ENCODE measurements at places on chromosomes 3 and 15.

DNA sequence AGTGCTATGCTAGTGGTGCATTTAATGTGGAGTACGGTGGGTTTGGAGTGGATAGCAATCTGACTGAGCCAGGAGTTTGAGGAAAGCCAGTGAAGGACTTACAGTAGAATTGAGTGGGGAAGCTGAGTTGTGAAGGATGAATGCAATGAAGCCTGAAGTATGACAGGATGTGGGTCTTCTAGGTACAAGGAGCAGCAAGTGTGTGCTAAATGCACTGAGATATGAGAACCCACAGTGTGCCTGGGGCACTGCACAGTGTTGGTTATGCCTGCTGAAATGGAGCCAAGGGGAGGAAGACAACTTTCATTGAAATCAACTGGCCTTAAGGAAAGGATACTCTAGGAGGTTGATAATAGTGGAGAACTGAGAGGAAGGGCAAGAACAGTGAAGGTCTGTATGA, 105.5 kb upstream of the MRPL3 start:
- DNase-seq = no peak

DNA sequence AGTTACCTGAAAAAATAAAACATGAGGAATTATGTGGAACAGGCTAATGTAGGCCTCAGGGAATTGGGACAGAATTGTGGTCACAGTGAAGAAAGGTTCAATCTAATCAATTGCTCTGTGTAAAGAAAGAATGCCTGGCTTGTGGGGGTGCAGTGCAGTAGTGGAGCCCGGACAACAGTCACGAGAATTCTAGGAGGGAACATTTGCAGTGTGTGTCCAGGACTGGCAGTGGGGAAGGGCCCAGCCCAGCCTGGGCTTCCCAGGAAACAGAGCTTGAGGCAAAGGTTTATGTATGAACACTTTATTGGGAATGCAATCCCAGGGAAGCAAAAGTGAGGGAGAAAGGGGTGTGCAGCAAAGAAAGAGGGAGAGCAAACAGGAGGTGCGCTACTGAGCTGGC, 29.2 kb upstream of the CTDSPL start:
- no peak for DNase-seq

- DNase-seq = no peak
These were observed 53.2 kb upstream of the MCF2L2 start for GRCh38 chr3:183481582-183481981.

DNA sequence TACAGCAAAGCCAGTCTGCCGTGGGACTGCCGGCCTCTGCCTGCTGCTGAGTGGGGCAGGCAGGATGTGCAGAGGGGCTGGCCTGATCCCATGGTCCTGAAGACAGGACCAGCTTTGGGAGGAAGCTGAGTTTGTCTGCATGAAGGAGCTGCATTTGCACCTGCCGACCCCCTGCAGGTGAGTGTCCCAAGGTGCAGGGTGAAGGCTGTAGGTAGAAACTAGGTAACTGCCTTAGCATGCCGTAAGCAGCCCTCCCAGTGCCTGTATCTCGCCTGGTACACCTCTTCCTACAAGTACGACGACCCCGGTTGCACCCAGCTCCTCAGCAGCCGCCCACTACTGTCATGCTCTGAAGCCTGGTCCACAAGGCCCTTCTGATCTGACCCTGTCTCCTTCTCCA, 34.9 kb downstream of the AMOTL2 start:
- peak; percentile 12 for DNase-seq

- DNase-seq = peak; percentile 81
These were observed 9.8 kb downstream of the RAB27A start for GRCh38 chr15:55279746-55280351.

GRCh38 chr3:170267793-170268192, 45.6 kb downstream of the PRKCI start:
- no peak for DNase-seq

- no peak for DNase-seq
These were observed 68.7 kb upstream of the ADPGK start for GRCh38 chr15:72852273-72852672.

DNA sequence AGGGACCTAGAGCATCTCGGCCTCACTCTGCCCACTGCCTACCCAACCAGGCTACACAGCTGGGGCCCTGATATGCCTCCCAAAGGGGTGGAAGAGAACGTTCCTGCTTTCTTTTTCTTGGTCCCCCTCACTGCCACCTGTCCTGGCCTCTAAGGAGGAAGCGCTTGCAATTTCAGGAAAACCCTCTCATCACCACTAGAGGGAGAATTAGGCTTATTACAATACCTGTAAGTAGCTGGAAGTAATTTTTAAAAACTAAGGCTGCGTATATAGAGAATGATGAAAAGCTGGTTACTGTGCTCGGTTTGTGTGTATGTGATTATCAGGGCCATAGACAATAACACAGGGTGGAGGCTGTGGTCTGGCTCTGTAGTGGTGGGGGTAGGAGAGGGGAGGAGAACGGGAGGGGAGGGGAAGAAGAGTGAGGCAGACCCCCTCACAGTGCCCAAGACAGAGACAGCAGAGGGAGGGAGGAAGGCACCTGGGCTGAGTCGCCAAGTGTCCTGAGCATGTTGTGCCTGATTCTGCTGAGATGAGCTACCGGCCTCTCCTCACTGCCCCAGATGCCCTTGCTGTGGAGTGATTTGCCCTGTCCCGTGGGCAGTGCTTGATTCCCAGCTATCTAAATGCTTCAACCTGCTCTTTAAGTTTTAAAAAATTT, 3.3 kb downstream of the GABRG3 start:
- no peak for DNase-seq

DNA sequence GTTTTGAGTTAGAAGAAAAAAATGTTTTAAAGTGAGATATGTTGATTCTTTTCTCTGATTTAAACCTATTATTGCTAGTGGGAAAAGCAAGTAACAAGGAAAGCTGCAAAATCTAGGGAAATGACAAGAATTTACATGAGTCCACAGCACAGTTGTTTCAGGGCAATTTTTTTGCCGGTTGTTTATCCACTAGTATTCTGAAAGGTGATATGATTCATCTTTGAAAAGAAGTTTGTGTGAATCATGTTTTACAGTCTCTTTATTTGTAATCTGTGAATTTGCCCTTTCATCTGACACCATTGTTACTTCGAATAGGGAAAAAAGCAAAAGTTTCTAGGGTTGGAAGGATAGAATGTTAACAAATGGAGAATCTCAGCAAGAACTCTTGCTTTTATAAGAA, 894.7 kb downstream of the OTOL1 start:
- no peak for DNase-seq

DNA sequence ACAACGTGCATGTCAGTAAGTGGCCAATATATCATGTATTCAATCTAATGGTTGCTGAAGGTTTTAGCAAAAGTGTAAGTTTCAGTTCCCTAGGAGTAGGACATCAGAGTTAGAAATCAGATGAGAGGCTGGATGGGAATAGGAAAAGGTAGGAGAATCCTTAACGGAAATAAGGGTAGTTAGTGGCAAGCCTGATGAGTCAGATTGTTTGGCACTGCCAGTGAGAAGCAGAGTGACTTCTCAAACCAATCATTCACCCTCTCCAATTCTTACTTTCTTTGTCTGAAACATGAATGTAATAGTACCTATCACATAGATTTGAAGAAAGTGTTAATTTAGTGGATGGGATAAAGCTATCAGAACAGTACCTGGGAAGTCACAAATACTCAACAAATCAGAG, 894.0 kb downstream of the NTRK3 start:
- no peak for DNase-seq

- DNase-seq = no peak
These were observed 27.9 kb upstream of the PRR23E start for GRCh38 chr3:127165036-127165435.

DNA sequence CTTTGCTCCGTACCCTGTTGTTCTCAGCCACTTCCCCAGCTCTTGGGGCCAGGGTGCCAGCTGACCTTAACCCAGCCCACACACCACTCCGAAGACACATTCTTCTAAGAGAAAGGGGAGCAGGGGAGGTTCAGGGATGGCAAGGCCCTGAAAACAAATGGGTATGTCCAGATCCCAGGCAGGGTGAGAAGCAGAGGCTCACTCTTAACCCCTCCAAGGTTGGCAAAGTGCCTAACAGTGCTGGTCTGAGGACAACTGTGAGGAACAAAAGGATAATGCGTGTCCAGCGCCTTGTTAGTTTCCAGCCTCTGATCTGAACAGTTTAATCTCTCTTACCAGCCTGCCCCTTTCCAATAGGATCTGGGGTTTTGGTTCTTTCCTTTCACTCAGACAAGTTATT, 1.5 kb downstream of the TMEM44 start:
- no peak for DNase-seq

DNA sequence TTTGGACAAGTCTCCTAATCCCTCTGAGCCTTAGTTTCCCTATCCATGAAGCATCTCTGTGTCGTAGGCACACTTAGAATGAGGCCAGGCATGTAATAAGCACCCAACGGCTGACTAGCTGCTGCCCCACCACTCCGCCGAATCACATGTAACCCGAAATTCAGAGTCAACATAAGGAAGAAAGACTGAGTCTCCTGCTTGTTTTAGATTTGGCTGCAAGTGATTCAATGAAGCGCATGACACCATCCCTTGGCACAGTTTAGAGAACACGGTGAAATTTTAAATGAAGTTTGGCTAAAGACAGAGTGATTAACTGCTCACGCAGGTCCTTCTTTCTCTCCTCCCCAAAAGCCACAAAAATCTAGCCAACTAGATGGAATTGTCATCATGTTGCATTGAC, 279.2 kb downstream of the TLE3 start:
- DNase-seq = no peak
